ENCODE measurements at places on chromosomes 1 and 21.
A peak's percentile ranks its signal among the peaks of the same experiment; 100 is the strongest.

DNA sequence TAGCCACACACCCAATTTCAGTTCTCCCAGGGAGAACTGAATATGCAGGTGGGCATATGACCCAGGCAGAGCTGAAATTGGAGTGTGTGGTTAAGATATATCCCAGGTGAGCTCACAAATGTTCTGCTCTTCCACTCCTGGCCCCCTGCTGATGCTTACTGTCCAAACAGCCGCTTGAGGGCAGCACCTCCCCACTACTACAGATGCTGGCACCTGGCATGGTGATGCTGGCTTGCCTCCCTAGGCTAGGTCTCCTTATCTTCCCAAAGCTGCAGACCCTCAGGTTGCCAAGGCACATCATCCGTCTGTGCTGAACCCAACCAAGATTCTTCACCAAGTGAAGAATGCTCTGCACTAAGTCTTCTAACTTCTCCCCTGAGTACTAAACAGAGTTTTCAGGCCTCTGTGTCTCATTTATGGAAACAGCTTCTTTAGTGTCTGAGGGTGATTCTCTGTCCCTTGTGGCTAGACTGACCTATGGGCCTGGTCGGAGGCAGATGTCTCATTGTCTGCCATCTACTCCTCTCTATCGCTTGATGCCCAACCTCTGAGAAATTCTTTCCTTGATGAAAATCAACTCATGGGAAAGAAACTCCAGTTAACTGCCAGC, 27.2 kb downstream of the XCL1 start:
- peak; percentile 41 for DNase-seq

DNA sequence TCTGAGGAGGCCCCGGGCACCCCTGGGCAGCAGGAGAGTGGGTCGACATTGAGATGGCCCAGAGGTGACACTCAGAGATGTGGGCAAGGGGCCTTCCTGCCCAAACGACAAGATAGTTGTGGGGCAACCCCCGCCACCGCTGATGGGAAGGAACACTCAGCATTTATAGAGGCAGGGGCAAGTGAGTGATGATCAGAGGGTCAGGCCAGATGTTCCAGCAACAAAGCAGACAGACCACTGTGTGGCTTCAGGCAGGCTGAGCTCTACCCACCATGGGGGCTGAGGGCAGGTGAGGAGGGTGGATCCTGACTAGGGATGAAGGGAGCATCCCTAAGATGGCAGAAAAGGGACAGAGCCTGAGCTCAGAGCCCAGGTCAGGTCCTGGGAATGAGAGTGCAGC, 362.7 kb downstream of the PTPRU start:
- DNase-seq: no peak

- no peak for DNase-seq
Measured at GRCh38 chr1:235161685-235162327, 756 bp upstream of the RBM34 start.

DNA sequence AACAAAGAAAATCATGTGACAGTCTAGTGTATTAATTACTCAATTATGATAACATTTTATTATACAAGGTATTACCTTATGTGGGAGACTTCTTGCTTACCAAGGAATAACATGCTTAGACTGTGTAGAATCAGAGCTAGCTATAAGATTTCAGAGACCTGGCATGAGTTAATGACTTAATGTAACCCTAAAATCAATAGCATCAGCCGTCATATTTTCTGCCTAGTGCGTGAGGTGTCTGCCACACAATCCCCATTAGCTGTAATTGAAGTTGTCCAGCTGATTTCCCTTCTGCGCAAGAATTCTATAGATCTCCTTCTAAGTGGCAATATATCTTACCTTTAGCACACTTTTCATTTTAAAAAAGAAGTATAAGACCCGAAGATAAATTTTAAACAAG, 28.8 kb downstream of the CHODL start:
- no peak for DNase-seq

DNA sequence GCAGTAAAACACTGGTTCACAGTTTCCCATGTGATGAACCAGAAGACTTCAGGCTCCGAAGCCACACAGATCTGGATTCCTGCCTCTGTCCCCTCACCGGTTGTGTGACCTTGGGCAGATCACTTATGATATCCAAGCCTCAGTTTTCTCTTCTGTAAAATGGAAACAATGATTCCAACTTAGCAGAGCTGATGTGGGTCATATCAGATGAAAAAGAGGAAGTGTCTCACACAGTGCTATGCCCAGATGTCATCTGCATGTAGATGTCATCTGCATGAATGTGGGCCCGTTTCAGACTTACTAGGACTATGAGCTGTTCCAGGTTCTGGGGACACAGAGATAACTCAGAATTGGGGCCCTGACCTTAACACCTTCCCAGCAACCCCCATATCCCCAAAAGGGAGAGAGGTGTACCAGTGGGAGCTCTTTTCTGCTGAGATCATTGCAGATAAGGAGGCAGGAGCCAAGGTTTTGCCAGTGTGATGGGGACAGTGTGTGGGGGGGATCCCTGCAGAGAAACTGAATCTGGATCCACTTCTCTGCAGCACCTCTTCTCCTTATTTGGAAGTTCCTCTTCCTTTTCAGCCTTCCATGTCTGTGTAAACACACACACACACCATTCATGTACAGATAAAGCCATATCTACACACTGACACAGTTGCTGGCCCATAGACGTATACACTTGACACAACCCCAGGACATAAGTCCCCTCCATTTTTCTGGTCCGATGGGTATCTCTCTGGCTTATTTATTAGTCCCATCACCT, 5.0 kb upstream of the ADGRB2 start:
- DNase-seq: no peak

DNA sequence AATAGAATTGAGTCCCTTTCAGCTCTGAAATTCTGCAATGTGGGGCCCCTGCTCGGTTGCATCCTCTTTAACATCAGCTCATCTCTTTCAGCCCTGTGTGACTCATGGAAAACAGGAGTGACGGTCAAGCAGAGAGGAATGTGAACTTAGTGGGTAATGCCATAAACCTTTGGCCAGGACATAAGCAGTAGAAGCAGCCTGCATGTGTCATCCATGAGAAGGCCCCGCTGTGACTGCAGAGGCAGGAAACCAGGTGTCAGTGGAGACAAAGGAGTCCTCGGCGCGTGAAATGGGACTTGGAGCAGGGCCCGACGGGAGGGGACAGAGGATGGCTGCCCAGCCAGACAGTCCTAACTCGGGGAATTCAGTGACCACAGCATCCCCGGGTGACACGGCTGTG, 21.1 kb upstream of the EPHB2 start:
- peak; percentile 25 for DNase-seq

GRCh38 chr21:26842300-26842699, 2.9 kb downstream of the ADAMTS1 start:
- DNase-seq: peak; percentile 52

- no peak for DNase-seq
Measured at GRCh38 chr1:8425150-8425780, 107.4 kb downstream of the SLC45A1 start.

GRCh38 chr1:234519506-234519905, 40.5 kb upstream of the TARBP1 start:
- no peak for DNase-seq

DNA sequence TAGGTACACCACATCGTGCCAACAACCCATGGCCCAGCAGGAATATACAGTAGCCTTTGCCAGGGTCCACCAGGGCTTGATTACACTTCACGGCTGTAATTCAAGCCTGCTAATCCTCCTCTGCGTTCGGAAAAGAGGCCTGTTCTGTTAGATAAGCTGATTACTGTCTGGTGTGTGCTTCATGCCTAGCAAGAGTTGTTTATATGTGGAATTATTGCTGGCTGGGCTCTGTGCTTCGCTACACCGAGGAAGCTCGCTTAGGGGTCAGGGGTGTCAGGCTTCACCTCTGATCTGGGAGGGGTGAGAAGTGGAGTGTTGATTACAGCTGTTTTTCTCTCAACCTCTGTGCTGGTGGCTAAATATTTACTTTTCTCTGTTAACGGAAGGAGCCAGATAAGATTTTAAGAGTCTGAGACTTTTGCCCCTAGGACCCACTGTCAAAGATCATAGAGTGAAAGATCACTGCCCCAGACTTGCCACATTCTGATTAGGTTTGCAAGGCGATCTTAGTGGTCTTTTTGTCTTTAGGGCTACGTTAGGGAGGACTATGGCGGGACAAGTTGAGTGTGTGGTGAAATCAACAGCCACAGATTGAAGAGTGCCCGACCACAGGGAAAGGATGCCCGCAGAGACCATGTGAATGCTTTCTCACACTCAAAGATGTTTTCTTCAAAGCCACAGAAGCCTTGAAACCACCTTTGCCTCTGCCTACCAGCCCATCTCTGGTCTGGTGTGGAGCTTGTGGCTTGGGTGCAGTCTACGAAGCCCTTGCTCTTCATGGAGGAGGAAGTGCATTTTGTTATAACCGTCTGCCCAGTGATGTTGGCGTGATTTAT, 216.1 kb downstream of the PBX1 start:
- DNase-seq: no peak

DNA sequence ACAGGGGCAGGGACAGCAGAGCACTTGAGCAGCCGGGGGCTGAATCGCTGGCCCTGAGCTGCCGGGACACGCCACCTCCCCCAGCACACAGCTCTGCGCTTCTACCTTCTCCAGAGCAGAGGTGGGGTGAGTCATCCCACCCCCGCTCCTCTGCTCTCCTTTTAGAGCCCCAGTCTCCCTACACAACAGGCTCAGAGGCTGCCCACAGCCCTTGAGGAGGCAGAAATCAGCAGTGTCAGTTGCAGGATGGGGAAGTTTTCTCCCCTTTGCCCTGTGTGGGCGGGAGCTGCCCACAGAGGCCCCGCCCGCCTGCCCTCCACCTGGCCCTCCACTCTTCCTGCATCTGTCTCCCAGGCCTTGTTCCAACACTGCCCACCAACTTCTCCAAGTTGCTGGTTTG, 94.6 kb downstream of the STUM start:
- DNase-seq: no peak

- DNase-seq: no peak
Measured at GRCh38 chr1:51247022-51247421, 10.9 kb downstream of the RNF11 start.

GRCh38 chr1:153816283-153816889, 41.2 kb downstream of the SLC27A3 start:
- no peak for DNase-seq

- no peak for DNase-seq
Measured at GRCh38 chr1:85049735-85050166, 1.5 kb upstream of the MCOLN3 start.

DNA sequence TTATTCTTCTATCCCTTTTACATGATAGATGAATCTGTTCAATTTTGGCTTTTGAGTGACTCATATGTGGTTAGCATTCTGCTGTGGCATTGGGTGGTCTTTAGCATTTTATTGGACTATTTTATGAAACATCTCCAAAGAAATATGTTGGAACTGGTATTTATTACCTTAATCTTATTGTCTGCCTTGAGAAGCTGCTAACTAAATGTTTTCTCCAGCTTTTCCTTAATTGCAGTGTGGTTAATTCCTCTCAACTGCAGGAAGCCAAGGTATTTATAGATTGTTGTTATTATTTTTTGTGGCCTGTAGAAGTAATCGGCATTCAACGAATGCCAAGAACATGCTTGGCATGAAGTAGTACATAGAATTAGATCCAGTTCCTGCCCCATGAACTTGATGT, 64.1 kb downstream of the NOS1AP start:
- no peak for DNase-seq

- DNase-seq: no peak
Measured at GRCh38 chr1:43554444-43554992, 23.8 kb downstream of the PTPRF start.

DNA sequence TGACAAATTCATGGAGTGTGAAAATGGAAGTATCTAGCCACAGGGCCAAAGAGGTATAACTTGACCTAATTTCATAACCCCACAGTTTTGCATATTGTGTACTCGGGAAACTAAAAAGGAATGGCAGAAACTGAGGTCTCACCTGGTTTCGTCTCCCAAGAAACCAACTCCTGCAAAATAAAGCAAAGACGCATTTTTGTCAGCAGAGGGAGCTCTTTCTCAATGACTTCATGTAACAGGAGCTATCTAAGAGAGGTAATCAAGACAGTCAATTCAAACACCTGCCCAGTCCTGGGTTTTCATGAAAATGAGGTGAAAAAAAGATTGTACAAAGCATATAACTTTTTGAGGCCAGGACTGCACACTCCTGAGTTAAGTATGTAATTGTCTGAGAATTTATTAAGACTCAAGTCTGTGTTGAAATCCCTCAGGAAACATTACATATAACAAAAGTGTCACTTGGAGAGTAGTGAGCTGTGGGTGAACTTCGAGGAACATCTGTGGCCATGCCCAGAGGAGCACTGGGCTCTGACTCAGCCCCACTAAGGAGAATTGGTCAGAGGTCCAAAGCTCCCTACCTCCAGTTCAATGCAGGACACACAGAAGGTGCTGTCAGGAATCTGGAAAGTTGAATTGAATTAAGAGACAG, 17.6 kb downstream of the FCRL4 start:
- peak; percentile 7 for DNase-seq

DNA sequence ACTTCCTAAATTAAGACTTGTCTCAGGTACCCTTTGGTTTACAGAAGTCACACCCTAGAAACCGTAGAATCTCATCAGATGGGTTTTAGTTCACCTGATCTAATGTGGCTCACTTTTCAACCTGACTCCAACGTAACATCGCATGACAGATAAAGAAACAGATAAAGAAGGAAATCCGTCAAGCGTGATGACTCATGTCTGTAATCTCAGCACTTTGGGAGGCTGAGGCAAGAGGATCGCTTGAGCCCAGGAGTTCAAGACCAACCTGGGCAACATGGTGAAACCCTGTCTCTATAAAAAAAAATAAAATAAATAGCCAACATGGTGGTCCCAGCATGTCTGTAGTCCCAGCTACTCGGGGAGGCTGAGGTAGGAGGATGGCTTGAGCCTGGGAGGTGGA, 97.3 kb downstream of the SPSB1 start:
- no peak for DNase-seq

GRCh38 chr1:119186471-119186870, 46.0 kb upstream of the WARS2 start:
- DNase-seq: no peak

GRCh38 chr1:107786203-107786845, 178.7 kb downstream of the VAV3 start:
- DNase-seq: no peak

- DNase-seq: no peak
Measured at GRCh38 chr1:228861832-228862180, 126.5 kb downstream of the RHOU start.

DNA sequence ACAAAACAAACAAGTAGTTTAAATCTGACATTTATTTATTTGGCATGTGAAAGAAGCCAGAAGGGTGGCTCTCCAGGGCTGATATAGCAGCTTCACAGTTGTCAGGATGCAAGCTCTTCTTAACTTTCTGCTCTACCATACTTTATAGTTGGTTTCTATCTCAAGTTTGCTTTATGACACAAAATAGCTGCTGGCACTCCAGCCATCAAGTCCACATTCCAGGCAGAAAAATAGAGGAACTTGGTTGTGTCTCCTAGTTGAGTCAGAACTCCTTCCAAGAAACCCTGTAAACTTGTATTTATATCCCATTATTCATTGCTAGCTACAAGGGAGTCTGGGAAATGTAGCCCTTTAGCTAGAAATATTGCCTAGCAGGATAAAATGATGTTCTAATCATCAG, 24.0 kb upstream of the STUM start:
- DNase-seq: no peak

- DNase-seq: no peak
Measured at GRCh38 chr1:44932151-44932550, 54.2 kb downstream of the EIF2B3 start.

- peak; percentile 96 for DNase-seq
Measured at GRCh38 chr1:22025368-22026155, 24.1 kb downstream of the CELA3A start.
